ENCODE measurements at places on chromosomes 11 and 22.

DNA sequence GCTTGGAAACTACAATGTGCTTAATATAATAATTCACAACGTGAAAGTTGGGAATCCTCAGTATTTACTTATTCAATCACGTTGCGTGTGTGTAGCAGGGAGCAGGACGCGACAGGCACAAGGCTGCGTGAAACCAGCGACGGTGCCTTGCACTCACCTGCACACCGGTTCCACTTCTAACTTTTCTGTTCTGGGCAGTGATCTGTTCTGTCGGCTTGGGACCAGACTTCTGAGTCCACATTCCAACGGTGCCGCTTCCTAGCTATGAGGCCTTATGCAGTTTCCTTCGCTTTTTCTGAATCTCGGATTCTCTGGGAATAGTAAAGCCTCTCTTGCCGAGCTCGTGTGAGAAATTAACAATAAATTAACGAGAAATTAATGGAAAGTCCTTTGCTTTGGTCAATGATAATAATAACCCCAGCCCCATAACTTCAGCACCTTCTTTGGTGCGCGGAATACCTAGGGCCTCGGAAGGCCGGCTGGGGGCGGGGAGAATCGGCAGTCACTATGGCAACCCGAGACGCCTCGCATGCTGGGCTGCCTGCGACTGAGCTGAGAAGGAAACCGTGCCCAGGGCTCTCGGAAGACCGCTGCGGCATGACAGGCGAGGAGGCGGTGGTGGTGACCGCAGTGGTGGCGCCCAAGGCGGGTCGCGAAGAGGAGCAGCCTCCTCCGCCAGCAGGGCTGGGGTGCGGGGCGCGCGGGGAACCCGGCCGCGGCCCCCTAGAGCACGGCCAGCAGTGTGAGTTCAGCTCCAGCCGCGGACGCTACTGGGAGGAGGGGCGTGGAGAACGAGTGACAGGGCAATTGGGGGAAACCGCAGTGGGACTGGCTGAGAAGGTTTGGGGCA is at the start of gene C11orf97:
Gene C11orf97 (plus strand): TSS at position 530 of the 850 bp plus-strand sequence. CDS start 68 bp downstream, at position 598.
- DNase-seq: no peak

DNA sequence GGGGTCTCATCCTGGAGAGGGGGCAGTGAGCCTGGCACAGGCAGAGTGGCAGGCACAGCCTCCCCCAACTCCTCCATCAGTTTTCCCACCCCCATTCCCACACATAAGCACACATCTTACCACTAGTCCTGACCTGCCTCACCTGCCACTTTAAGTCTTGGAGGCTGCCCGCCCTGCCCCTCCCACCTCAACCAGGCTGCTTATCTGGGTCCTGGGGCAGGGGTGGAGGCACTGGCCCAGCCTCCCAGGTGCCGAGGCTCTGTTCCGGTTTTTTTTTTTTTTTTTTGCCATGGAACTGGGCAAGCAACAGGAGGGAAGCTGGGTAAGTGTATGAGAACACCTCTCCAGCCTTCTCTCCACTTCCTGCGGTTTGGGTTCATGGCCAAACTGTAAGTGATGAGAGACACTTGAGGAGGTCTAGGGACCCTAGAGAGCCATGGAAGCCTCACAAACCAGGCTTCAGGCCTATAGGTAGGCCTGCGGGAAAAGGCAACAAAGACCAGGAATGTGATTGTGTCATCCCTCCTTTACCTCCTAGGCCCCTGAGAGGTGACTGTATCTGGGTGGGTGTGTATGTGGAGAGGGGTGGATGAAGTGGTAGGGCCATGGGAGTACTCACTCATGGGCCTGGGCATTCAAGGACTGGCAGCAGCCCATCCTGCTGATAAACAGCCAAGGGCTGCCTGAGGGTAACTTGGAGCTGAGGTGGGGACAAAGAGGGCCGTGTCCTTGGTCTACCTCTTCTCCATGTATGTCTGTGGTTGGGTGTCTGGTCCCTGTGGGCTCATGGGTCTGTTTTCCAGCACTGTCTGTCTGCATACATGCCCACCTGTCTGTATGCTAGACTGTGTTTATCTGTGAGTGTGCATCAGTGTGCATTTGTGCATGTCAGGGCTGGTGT is 22.6 kb downstream of the PHLDB1 start:
- DNase-seq: no peak

- DNase-seq: no peak
These were observed 3.4 kb downstream of the GUCY1A2 start for GRCh38 chr11:107014871-107015270.

GRCh38 chr11:121485216-121485615 is 32.4 kb upstream of the SORL1-AS1 start:
- no peak for DNase-seq

DNA sequence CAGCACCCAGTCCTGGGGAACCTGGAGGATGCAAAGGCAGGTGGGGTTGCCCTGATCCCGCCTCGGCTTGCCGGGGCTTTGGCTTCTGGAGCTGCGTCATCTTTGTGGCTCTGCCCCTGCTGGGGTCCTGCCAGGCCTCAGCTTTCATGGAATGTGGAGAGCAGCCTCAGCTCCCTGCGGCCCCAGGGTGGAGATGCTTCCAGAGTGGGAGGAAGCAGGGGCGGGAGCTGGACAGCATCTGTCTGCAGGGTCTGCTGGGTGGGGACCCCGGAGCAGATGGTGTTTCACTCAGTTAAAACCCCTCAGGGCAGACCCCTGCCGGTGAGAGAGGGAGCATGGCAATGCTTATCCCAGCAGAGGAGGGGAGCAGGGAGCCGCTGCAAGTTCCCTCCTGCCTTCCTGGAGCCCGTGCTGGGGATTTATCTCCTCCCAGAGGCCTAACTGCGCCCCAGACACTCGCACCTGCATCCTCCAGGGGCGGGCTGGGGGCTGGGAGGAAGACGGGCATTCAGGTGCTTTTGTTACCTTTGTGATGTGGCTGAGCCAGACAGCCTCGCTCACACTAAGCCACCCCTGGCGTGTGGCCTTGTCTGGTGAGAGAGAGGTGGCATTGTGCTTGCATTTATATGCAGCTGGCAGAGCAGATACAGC is 15.7 kb downstream of the GRIK4 start:
- DNase-seq: no peak

GRCh38 chr22:25402160-25402500 is 162.3 kb upstream of the GRK3 start:
- no peak for DNase-seq

DNA sequence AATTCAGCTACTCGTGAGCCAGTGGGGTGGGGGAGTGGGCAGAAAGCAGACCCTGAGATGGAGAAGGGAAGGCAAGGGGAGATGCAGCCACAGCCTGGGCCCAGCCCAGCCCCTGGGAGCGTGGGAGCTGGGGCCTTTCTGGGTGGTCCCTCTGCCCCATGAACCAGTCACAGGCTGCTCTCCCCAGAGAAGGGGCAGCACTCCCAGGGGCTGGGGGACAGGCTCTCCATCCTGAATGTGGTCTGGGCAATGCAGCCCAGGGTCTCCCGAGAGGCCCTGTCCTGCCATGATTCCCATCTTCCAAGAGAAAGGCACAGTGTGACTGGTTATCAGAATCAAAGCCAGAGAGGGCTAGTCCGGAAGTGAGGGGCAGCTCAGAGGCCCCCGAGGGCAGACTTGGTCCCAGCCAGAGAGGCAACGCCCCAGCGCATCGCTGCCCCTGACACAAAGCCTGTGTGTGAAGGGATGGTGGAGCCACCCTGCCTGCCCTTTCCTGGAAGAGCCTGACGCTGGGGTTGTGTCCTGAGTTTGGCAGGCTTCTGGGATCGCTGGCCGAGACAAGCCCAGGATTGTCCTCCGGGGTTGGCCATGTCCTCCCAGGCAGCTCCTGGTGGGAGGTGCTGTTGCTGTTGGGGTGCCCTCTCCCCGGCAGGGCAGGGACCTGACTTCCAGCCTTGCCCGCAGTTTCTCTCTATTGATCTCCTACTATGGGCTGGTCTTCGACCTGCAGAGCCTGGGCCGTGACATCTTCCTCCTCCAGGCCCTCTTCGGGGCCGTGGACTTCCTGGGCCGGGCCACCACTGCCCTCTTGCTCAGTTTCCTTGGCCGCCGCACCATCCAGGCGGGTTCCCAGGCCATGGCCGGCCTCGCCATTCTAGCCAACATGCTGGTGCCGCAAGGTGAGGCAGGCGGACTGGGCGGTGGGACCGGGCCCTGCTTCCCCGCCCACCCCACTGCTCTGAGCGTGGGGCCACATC is 23.8 kb upstream of the SLC22A12 start:
- DNase-seq: no peak

DNA sequence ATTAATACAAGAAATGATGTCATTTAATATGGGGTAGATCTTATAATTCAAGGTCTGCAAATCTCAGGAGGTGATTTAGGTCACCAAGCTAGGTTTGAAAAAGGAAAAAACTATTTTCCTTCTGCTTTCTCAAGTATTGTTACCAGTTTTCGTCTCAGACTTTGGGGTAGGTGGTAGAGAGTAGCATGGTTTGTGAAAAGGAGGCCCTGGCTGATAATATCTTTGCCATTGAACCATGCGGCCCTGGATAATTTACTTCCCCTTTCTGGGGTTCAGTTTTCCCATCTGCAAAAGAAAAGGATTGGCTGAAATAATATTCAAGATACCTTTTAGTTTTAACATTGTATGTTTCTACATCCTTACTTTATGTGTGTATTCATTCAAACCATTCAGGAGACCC is 92.1 kb downstream of the WNT11 start:
- no peak for DNase-seq

Data from GM12864 (cell line).